ENCODE measurements at places on chromosomes 11 and 22. TPM values are rescaled to one million over a fixed set of nuclear protein-coding genes. Genes with fewer than 3 reads are reported as not detected.

- H3K27ac ChIP-seq = no peak overlapping the region
- no peaks in the 10 kb centered on the region for H3K36me3 ChIP-seq
- no peaks in the 10 kb centered on the region for H3K27me3 ChIP-seq
- no peak for DNase-seq
- no peaks in the 10 kb centered on the region for H3K4me1 ChIP-seq
- H3K4me3 ChIP-seq = no peak overlapping the region
These were observed 8.6 kb downstream of the TBCEL start for GRCh38 chr11:121032546-121032945.

GRCh38 chr11:10807493-10808234 is 1.1 kb downstream of the EIF4G2 start:
- peak overlapping the region; percentile 95 for H3K27ac ChIP-seq
- H3K27me3 ChIP-seq = no peaks in the 10 kb centered on the region
- peaks cover 23% of the 10 kb centered on the region for H3K4me1 ChIP-seq
- H3K36me3 ChIP-seq = peaks cover 43% of the 10 kb centered on the region

Gene OR52N4
- total RNA-seq = 2.1 TPM

DNA sequence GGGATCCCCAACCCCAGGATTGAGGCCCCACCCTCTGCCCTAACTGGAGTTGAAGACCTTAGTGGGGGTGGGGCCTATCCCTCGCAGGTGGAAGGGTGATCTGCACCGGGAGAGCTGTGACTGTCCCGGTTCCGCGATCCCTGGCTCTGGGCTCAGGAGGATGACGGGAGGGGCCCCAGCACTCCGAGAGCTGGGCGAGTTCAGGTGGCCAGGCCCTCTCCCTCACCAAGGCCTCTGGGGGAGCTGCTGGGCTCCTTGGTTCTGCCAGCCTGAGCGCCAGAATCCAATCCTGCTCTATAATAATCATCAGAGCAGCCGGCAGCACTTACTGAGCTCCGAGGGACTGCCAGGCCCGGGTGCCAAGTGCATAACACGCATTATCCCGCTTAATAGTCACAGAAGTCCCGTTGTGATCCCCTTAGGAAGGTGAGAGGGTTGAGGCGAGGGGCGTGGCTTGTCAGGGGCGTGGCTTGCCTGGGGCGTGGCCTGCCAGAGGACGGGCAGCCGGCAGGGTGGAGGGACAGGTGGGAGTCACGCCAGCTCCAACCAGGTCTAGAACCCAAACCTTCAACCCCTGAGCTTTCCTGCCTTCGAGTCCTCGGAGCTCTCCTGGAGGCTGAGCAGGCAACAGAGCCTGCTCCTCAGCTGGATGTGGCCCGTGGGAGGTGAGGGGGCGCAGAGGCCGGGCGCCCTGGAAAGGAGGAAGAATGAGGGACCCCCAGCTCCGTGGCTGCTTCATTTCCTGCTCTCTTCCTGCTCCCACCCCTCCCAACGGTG is 7.3 kb upstream of the SYT7 start:
- peak; percentile 49 for DNase-seq
- H3K27me3 ChIP-seq = peaks cover 6% of the 10 kb centered on the region
- H3K4me3 ChIP-seq = peak overlapping the region; percentile 38
- no peaks in the 10 kb centered on the region for H3K36me3 ChIP-seq

Gene GPHA2
- not detected for total RNA-seq

DNA sequence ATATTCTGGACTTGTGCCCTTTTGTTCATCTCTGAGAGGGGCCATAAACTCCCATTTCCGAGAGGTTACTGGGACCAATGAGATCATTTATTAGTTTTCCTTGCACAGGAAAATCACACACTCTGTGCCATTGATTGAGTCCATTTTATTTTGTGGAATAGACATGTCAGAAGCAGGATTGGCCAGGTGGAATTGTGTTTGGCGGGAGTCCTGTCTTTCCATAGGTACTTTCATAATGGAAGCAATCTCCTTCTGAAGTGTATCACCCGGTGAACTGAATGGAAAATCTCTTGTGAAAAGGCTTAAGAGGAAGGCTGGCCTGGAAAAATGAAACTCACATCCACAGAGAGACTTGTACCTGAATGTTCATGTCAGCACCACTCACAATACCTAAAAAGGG is 63.0 kb upstream of the PARVG start:
- no peaks in the 10 kb centered on the region for H3K27me3 ChIP-seq
- H3K36me3 ChIP-seq = no peaks in the 10 kb centered on the region
- no peaks in the 10 kb centered on the region for H3K4me1 ChIP-seq
- no peak overlapping the region for H3K4me3 ChIP-seq
- no peak overlapping the region for H3K27ac ChIP-seq

Gene EXPH5
- 2.6 TPM for total RNA-seq

GRCh38 chr11:95248666-95249467 is 17.9 kb upstream of the SESN3 start:
- no peak overlapping the region for H3K27ac ChIP-seq
- H3K36me3 ChIP-seq = no peaks in the 10 kb centered on the region
- H3K4me1 ChIP-seq = no peaks in the 10 kb centered on the region
- H3K4me3 ChIP-seq = no peak overlapping the region

DNA sequence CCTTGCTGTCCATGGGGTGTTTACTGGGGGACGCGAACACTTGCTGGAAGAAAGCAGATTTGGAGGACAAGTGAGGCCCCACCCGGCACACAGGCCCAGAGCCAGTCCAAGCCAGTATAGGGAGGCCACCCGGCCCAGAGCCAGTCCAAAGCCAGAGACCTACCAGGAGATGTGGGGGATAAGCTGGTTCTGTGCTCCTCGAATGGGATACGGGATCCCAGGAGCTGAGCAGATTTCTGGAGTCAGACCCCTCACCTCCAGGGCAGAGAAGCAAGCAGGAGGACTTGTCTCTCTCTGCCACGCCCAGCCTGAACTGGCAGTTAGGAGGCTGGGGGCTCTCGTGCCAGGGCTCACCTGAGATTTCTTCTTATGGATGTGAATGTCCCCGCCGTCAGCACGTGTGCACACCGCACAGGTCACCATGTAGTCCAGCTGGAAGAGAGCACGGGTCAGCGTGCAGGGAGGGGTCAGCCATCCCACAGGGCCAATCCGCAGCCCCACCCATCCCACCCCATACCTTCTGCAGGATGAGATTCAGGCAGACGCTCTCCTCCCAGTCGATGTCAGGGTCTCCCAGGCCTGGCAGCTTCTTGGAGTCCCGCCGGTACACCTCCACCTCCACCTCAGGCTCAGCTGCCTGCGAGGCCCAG is 35.3 kb downstream of the KIAA0930 start:
- H3K27me3 ChIP-seq = no peaks in the 10 kb centered on the region
- no peak for DNase-seq
- no peak overlapping the region for H3K4me3 ChIP-seq
- H3K36me3 ChIP-seq = peaks cover 34% of the 10 kb centered on the region

- no peak overlapping the region for H3K4me3 ChIP-seq
- peak overlapping the region; percentile 73 for H3K27ac ChIP-seq
- H3K4me1 ChIP-seq = peaks cover 35% of the 10 kb centered on the region
- no peaks in the 10 kb centered on the region for H3K27me3 ChIP-seq
- H3K36me3 ChIP-seq = no peaks in the 10 kb centered on the region
These were observed 104.0 kb downstream of the PDE2A start for GRCh38 chr11:72569966-72570892.

DNA sequence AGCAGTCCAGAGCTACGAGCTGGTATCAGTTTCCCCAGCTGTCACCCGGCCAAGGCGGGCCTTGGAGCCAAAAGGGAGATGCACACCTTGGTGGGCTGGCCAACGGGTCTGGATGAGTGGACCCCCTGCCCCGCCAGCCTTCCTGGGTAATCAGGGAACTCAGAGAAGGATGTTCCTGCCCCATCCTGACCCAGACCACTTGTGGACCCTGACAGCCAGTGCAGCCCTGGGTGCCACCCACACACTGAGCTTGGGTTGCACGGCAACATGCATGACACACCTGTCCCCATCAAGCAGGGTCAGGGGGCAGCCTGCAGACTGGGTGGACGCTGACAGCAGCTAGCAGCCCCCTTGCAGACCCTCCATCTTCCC is 8.6 kb downstream of the SLC25A1 start:
- H3K36me3 ChIP-seq = no peaks in the 10 kb centered on the region
- H3K27me3 ChIP-seq = peaks cover 20% of the 10 kb centered on the region
- no peak for DNase-seq
- H3K27ac ChIP-seq = no peak overlapping the region

DNA sequence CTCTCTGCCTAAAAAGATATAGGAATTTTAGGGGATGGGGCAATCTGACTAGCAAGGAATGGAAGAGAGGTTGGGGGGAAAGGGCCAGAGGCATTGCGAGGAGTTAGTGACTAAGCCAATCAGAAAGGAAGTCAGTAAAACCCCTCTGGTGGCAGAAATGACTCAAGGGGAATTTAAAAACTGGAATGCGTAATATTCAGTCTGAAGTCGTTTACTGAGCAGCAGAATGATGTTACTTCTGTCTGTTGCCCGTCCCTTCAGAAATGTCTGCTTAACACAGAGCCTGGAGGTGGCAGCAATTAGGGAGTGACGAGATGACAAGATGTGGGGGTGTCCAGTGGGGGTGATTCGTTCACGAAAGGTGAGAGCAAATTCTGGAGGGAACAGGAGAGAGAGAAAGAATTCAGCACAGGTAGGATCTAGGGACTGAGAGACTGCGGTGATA is 107.7 kb upstream of the CLMP start:
- no peak overlapping the region for H3K4me3 ChIP-seq
- peak; percentile 54 for DNase-seq
- H3K36me3 ChIP-seq = no peaks in the 10 kb centered on the region
- H3K27me3 ChIP-seq = peaks cover 3% of the 10 kb centered on the region

DNA sequence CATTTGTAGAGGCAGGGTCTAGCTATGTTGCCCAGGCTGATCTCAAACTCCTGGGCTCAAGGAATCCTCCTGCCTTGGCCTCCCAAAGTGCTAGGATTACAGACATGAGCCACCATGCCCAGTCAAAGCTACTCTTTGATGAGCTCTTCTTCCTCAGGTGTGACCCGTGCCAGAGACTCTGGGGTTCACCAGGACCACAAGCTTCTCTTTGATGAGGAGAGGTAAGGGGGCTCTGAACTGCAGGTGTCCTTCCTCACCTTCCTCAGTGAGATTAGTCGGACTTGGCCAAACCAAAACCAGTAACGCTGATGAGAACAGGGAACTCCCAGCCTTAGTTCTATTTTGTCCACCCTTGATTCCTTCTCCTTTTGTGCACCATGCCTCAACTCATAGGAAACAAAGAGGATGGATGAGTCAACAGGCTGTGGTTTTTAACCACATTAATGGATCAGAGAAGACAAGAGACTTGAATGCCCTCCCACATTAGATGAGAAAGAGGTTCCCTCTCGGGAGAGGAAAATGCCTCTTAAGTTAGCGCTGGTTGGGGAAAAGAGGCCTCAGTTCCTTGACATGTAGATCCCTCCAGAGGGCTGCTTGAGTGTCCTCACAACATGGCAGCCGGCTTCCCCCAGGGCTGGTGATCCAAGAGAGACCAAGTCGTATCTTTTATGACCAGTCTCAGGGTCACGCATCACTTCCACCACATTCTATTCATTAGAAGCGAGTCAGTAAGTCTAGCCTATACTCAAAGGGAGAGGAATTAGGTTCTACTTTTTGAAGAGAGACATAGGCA is 25.7 kb upstream of the CTR9 start:
- H3K36me3 ChIP-seq = no peaks in the 10 kb centered on the region
- peak; percentile 40 for DNase-seq
- no peaks in the 10 kb centered on the region for H3K27me3 ChIP-seq

DNA sequence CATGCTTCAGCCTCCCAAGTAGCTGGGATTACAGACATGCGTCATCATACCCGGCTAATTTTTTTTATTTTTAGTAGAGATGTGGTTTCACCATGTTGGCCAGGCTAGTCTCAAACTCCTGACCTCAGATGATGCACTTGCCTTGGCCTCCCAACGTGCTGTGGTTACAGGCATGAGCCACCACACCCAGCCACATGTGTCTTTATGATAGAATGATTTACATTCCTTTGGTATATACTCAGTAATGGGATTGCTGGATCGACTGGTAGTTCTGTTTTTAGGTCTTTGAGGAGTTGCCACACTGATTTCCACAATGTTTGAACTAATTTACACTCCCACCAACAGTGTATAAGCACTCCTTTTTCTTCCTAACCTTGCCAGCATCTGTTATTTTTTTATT is 276.2 kb downstream of the METTL15 start:
- H3K4me1 ChIP-seq = no peaks in the 10 kb centered on the region
- H3K27ac ChIP-seq = no peak overlapping the region
- H3K36me3 ChIP-seq = no peaks in the 10 kb centered on the region
- no peaks in the 10 kb centered on the region for H3K27me3 ChIP-seq

DNA sequence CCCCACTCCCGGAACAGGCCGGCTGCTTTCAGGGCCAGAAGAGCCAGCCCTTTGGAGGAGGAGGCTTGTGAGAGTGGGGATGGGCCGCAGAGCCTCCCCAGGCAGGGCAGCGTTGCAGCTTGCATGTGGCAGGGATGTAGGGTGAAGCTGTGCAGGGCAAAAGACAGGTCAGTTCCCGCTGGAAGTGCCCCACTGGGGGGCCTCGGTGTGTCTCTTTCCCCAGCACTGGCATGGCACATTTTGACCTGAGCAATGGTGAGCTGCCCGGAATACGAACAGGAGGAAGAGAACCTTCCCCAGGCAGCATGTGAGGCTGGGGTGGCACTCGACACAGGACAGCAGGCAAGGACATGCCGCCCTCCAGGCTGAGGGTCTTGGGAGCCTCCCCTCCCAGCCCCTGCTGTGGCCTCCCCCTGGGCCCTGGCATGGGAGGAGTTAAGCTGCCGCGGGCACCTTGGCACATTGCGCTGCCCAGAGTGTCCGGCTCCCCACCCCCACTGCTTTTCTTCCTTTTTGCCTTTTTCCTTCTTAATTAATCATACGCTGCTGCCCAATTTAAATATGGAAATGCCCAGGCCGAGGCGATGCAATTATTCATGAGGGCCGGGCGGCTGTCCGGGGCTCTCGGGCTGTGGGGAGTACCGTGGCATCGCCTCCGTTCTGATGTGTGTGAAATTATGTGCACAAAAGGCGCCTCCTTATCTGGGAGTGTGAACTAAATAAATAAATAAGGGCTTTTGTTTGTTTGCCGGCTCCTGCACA is 76.0 kb upstream of the WNT7B start:
- peak overlapping the region; percentile 80 for H3K27ac ChIP-seq
- no peak for DNase-seq
- H3K36me3 ChIP-seq = peaks cover 2% of the 10 kb centered on the region
- H3K4me1 ChIP-seq = peaks cover 79% of the 10 kb centered on the region

DNA sequence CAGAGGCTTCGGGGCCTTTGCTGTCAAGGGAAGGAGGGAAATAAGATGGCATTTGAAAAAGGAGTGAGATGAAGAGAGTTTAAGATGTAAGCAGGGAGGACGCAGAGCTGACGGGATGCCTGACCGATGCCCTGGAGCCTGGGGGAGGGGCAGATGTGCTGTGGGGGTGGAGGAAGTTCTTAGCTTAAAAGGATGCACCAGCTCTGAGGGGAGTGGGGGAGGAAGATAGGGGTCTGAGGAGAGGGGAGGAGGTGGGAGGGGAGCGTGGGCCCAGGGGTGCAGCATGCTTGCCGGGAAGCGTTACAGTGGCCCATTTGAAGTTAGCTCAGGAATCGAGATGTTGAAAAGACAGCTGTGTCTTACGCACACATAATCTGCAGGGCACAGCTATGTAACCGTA is 56.3 kb downstream of the RPS6KA4 start:
- no peaks in the 10 kb centered on the region for H3K27me3 ChIP-seq
- no peaks in the 10 kb centered on the region for H3K4me1 ChIP-seq
- no peak for DNase-seq
- H3K36me3 ChIP-seq = no peaks in the 10 kb centered on the region
- H3K4me3 ChIP-seq = no peak overlapping the region

Gene XPNPEP3
- 14.8 TPM for total RNA-seq

Measured in natural killer cell (primary cell).